ENCODE measurements at places on chromosomes 4 and X. TPM values are rescaled to one million over a fixed set of nuclear protein-coding genes. Genes with fewer than 3 reads are reported as not detected.

Gene DKK2
- 0.49 TPM for total RNA-seq

Gene RPA4
- 0.82 TPM for total RNA-seq

Gene SPATA4
- 0.05 TPM for total RNA-seq

Gene C4orf46
- total RNA-seq: 7.3 TPM

Gene CACNA1F
- total RNA-seq: not detected

Gene SPIN4
- 6.6 TPM for total RNA-seq

Gene BEND4
- 1.7 TPM for total RNA-seq

Gene SLC35A2
- total RNA-seq: 31.6 TPM

Gene SSX3
- total RNA-seq: not detected

Gene IL13RA2
- 350 TPM for total RNA-seq

Gene TRAPPC2
- total RNA-seq: 7.3 TPM

Gene KCTD8
- total RNA-seq: 0.30 TPM

Gene CNGA1
- 1.1 TPM for total RNA-seq

Gene IQCM
- total RNA-seq: 0.74 TPM

Gene GABRG1
- total RNA-seq: 0.72 TPM

Gene DCLK2
- 2.8 TPM for total RNA-seq

Gene GLRA3
- total RNA-seq: not detected

Gene SSR4
- total RNA-seq: 153 TPM

Gene KANTR
- total RNA-seq: 6.9 TPM

Gene CXCL10
- not detected for total RNA-seq

Gene CITED1
- 4.7 TPM for total RNA-seq

Gene SORBS2
- total RNA-seq: 39.2 TPM

Gene APLN
- total RNA-seq: 0.72 TPM

Gene NPY5R
- total RNA-seq: not detected

Gene PCDH7
- 3.5 TPM for total RNA-seq

Gene MAGEA6
- 123 TPM for total RNA-seq

Gene RAB40AL
- total RNA-seq: 0.13 TPM

Gene TSPAN6
- 9.9 TPM for total RNA-seq

Gene GYG2
- total RNA-seq: not detected

Gene WDR1
- total RNA-seq: 236 TPM

Gene USP17L28
- total RNA-seq: not detected

Gene SLC9A7
- total RNA-seq: 22.7 TPM

Gene STPG2
- total RNA-seq: not detected

Gene PNMA6A
- 0.08 TPM for total RNA-seq
